ENCODE measurements at places on chromosomes 5 and 9.

- no peak for DNase-seq
Observed at GRCh38 chr5:56244627-56245026, 11.5 kb upstream of the ANKRD55 start.

DNA sequence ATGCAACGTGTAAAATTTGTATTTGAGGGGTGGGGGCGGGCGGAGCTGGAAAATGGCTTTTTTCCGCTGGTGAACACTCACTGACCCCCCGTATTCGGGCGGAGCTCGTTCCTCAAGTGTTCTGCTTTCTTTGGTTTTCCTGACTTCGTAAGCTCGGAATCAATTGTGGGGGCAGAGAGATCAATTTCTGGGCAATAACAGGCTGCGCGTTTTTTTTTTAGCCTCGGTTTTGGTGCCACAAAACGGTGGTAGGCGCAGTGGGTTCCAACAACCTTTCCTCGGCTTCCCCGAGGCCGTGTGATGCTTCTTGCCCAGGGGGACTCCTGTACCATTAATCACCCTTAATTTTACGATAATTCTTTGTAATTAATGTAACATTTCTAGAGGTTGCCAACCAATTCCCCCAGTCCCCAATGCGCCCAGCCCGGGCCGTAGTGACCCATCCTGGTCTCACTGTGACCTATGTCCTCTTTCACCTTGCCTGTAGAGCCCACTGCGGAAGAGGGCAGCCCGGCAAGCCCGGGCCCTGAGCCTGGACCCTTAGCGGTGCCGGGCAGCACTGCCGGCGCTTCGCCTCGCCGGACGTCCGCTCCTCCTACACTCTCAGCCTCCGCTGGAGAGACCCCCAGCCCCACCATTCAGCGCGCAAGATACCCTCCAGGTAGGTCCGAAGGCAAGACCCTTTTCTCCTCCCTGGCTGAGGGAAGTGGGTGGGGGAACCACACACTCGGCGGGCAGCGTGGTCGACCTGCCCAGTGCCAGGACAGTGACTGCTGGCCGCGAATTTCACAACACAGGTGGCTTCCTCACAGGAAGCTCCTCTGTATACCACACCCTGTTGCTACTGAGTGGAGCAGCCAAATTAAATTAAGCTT lies 3.7 kb downstream of the NR4A3 start:
- DNase-seq = no peak

GRCh38 chr9:71909887-71910649 lies 925 bp downstream of the ABHD17B start:
- peak; percentile 30 for DNase-seq

DNA sequence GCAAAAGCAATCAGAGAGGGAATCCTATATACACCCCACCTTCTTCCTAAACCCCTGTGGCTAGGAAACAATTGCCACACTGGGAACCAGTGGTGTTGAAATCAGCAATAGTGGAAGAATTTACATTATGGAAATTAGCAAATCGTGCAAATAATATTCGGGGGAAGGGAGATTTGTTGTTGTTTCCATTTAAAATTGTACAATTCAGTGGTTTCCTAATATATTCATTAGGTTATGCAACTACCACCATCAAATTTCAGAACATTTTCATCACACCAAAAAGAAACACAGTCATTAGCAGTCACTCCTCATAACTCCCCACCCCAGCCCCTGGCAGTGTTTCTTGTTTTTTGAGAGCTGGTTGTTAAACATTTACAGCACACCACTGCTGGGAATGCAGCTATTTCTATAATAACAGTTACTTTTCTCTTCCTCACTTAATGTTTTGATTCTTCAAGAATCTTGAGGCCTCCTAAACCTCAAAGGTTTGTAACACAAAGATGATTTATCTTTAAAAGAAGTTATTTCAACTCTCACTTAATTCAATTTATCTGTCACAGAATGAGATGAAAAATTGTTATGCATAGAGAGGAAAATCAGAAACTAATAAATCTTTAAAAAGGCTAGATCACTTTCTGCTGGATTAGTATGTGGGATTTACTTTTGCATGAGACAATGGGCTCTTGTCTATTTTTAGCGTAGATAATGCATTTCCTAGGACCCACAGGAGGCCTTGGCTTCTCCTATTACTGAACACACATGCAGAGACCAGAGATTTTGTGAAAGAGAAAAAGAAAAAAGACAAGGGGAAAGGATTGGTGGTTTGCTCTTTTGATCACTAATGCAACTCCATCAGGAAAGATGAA lies 91.8 kb upstream of the DAPK1 start:
- peak; percentile 22 for DNase-seq

DNA sequence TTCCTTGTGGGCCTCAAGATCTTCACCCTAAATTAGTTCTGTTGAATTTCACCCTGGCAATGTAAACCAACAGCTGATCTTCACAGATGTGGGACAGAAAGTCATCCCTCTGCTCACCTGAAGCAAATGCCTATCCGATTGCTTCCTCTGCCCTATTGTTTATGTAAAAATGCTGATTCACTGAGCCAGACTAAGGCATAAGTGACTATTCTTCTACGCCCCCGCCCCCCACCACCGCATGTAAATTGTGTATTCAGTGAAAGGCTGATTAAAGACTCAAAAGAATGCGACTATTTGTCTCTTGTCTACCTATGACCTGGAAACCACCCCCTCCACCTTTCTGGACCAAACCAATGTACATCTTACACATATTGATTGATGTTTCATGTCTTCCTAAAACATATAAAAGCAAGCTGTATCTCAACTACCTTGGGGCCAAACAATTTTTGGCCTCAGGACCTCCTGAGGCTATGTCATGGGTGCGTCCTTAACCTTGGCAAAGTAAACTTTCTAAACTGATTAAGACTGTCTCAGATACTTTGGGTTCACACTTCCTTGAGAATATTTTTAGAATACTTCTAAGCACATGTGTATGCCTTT lies 129.7 kb upstream of the BOD1 start:
- no peak for DNase-seq

DNA sequence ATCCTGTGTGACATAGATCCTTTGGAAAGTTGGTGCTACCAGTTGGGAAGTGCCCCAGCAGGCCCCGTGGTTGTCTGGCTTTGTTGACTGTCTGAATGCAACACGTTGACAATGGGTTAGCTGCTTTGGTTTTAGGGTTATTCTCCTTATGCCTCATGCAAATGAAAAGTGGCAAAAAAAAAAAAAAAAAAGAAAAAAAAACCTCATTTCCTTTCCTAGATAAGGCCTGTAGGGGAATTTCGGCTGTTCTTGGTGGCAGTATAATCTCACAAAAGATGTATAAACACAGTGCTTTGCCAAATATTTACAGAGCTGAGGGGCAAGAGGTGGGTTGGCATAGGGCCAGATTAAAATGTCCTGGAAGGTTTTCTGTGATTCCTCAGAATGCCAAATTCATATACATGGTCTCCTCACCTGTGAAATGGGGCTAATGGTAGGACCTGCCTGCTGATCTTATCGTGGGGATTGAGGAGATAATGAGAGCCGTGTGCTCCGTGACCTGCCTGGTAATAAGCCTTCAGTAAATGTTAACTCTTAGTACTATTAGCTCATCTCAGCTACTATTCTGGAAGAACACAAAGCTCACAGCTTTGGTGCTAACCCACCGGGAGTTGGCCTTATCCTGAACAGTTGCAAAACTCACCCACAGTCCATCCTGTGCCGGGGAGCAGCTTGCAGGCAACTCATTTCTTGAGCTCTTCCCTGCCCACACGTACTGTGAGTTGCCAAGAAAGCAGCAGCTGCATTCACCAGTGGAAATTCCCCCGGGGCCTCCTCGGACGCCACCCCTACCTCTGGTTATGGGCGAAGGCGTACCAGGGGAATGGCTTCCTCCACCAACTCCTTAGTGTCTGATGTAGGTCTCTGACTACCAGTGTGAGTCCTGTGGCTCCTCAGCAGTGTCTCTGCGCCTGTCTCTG lies 220.3 kb downstream of the NR3C1 start:
- DNase-seq = no peak

- no peak for DNase-seq
Observed at GRCh38 chr5:89480406-89481007, 597.5 kb upstream of the MEF2C start.

- DNase-seq = no peak
Observed at GRCh38 chr9:78437296-78437695, 140.4 kb downstream of the PSAT1 start.

- no peak for DNase-seq
Observed at GRCh38 chr5:112165897-112166737, 253.0 kb downstream of the EPB41L4A start.

- DNase-seq = peak; percentile 65
Observed at GRCh38 chr5:55691265-55692105, 20.6 kb downstream of the SLC38A9 start.

- DNase-seq = no peak
Observed at GRCh38 chr9:2506321-2506720, 115.3 kb upstream of the VLDLR start.

DNA sequence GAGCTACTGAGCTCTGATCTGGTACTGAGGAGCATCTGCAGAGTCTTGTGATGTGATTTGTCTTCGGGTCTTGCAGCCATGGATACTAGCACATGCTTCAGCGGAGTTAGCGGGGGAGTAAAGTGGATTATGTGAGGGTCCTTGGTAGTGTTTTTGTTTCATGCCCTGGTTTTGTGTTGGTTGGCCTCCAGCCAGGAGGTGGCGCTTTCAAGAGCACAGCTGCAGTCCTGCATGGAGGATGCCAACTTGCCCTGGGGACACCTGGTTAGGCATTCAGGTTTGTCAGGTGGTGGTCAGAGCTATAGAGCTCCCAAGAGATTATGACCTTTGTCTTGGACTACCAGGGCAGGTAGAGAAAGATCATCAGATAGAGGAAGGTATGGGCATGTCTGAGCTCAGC lies 185.8 kb upstream of the CDH6 start:
- no peak for DNase-seq

- no peak for DNase-seq
Observed at GRCh38 chr9:129319076-129319937, 141.2 kb upstream of the IER5L start.

DNA sequence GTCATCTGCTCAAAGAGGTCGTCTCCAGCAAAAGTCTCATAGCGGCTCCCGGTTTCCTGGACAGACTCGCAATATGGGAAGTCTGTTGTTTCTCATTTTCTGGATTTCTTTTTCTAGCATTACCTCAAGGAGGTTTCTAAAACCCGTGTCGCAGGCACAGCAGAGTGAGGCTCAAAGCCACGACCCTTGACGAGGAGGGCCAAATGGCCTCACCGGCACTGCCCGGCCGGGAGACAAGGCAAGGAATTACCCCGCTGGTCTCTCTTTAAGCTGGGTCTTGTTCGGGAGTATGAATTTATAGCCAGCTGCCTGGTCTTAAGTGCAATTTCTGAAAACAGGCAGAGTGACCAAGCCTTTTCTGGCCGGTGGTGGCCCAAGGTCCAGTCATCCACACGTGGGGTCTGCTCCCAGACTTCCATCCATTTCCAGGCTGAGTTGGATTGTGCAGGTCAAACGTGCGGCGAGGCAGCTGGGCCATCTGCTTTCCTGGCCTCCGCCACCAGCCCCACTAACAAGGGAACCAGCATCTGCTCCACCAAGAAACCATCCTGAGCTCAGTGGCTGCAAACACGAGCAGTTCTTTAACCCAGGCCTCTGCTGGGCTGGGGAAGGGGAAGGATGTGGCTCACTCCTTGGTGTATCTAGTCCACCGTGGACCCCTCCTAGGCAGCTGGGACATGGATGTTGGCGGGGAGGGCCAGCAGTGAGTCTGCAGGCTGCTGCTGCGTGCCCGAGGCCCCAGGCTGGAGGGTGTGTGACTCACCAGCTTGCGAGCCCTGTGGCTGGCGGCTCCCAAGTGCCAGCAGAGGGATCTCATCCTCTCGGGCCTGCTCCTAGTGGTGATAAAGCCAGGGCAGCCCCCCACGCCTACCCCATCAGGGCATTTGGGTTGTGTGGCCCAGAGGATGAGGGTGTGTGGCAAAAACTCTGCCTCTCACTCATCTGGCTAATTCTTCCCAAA lies 55.6 kb upstream of the COL5A1 start:
- DNase-seq = peak; percentile 77

- DNase-seq = no peak
Observed at GRCh38 chr9:131302244-131303075, 12.9 kb downstream of the PLPP7 start.

GRCh38 chr5:113204525-113205161 lies 228.0 kb downstream of the DCP2 start:
- peak; percentile 42 for DNase-seq

DNA sequence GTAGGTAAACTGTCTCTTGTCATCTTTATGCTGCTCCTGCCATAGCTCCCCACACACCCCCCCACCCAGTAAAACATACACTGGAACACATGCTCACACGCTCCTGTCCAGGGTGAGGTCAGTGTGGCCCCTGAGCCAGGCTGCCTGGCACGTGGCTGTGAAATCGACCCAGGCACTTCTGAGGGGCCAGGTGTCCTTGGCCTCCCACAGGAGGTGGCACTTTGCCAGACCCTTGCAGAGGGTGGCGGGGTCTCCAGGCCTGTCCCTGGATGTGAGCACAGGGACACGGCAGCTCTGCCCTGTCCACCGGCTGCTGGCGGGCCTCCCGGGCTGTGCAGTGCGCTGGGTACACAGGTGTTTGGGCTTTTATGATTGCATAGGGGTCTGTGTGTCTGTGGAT lies 10.0 kb upstream of the CRB2 start:
- no peak for DNase-seq

- DNase-seq = peak; percentile 4
Observed at GRCh38 chr5:148186248-148187003, 16.4 kb upstream of the SPINK6 start.

DNA sequence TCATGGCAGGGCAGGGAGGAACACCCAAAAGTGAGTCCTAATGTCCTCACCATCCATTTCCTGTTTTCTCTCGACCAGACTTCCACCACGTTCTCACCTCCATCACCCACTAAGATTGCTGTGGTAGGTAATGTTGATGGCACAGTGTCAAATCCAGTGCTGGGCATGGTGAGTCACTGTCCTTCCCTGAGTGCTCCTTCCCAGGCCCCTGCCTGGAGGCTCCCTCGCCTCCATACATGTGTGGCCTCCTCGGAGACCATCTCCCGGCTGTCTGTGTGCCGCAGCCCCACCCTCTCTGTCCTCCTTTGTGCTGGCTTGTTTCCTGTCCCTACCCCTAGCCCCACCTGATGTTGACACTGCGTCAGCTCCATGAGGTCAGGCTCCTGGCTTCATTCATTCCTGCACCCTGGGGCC lies 177.5 kb downstream of the SYK start:
- no peak for DNase-seq

GRCh38 chr5:74413403-74414048 lies 227.0 kb downstream of the ENC1 start:
- no peak for DNase-seq

- DNase-seq = no peak
Observed at GRCh38 chr5:55865831-55866230, 14.7 kb downstream of the IL31RA start.
